Ovary (tissue), 10 donors: ENCODE measurements at places on chromosomes 11 and 22. TPM values are rescaled to one million over a fixed set of nuclear protein-coding genes. Genes with fewer than 3 reads are reported as not detected.

Gene INSC
- 0.10 TPM for polyA plus RNA-seq

Gene CST6
- 0.30 TPM for polyA plus RNA-seq

Gene LMO2
- 48.2 TPM for polyA plus RNA-seq

Gene CKAP5
- 62.2 TPM for polyA plus RNA-seq

Gene KIRREL3
- 0.45 TPM for polyA plus RNA-seq

Gene MS4A6A
- 150 TPM for polyA plus RNA-seq

Gene ZC3H12C
- 7.5 TPM for polyA plus RNA-seq

Gene TKFC
- polyA plus RNA-seq: 22.6 TPM

Gene SLC22A25
- polyA plus RNA-seq: not detected

Gene INS
- not detected for polyA plus RNA-seq

Gene NPTXR
- 6.3 TPM for polyA plus RNA-seq

Gene LRRC74B
- polyA plus RNA-seq: 0.02 TPM

Gene NLRP14
- polyA plus RNA-seq: 0.15 TPM

Gene PLAAT4
- 67.0 TPM for polyA plus RNA-seq

Gene C11orf86
- not detected for polyA plus RNA-seq

Gene ZP1
- polyA plus RNA-seq: not detected

Gene LRRN4CL
- 18.5 TPM for polyA plus RNA-seq

Gene ASCL2
- 0.10 TPM for polyA plus RNA-seq

Gene OR5L2
- polyA plus RNA-seq: not detected

Gene UPB1
- 0.15 TPM for polyA plus RNA-seq

Gene CCDC15
- 1.1 TPM for polyA plus RNA-seq

Gene GGTLC2
- not detected for polyA plus RNA-seq

Gene CASP5
- not detected for polyA plus RNA-seq

Gene KRTAP5-10
- not detected for polyA plus RNA-seq

Gene MISFA
- 2.5 TPM for polyA plus RNA-seq

Gene RIMBP3C
- polyA plus RNA-seq: 0.04 TPM

Gene MUC5AC
- polyA plus RNA-seq: not detected

Gene TRIM49D2
- polyA plus RNA-seq: not detected

Gene OR52E8
- not detected for polyA plus RNA-seq

Gene PGA5
- 0.27 TPM for polyA plus RNA-seq

Gene TRIM29
- 0.11 TPM for polyA plus RNA-seq

Gene OR51B5
- 0.30 TPM for polyA plus RNA-seq

Gene CARNS1
- 0.58 TPM for polyA plus RNA-seq

Gene SCN4B
- 0.50 TPM for polyA plus RNA-seq

Gene ELFN2
- polyA plus RNA-seq: 0.01 TPM
